ENCODE measurements at places on chromosomes 7 and 10. TPM values are rescaled to one million over a fixed set of nuclear protein-coding genes. Genes with fewer than 3 reads are reported as not detected.
A peak's percentile ranks its signal among the peaks of the same experiment; 100 is the strongest.

DNA sequence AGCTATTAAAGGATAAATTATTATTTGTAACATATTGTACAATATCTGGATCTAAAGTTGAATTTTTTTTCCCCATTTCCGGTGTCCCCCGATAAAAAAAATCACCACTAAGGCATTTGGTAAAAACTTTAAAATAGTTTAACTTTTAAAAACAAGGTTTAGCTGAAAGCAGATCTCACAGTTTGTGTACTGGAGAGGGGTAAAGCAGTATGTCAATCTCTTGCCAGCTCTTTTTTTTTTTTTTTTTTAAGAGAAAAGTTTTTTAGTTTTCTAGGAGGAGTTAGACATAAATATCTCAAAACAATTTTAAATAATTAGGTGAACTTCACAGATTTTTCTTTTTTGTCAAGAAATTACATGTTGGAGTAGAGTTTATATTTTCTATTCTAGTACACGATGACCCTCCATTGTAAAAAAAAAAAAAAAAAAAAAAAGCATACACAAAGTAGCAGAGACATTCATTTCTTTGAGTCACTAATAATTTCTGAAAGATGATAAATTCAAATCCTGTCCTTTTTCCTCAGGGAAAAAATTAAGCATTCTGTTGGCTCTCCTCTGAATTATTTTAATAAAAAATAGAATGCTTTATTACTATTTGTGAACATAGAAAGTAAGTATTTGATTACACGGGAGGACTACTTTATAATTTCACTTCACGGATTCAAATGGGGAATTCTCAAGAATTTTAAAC, 1.9 kb upstream of the HBP1 start:
- no peak for DNase-seq

- peak; percentile 75 for DNase-seq
Measured at GRCh38 chr10:94320285-94320914, 42.3 kb downstream of the NOC3L start.

- no peak for DNase-seq
Measured at GRCh38 chr7:52209614-52210013, 825.8 kb upstream of the POM121L12 start.

GRCh38 chr7:79420464-79420863, 33.0 kb downstream of the MAGI2 start:
- DNase-seq, result no peak

DNA sequence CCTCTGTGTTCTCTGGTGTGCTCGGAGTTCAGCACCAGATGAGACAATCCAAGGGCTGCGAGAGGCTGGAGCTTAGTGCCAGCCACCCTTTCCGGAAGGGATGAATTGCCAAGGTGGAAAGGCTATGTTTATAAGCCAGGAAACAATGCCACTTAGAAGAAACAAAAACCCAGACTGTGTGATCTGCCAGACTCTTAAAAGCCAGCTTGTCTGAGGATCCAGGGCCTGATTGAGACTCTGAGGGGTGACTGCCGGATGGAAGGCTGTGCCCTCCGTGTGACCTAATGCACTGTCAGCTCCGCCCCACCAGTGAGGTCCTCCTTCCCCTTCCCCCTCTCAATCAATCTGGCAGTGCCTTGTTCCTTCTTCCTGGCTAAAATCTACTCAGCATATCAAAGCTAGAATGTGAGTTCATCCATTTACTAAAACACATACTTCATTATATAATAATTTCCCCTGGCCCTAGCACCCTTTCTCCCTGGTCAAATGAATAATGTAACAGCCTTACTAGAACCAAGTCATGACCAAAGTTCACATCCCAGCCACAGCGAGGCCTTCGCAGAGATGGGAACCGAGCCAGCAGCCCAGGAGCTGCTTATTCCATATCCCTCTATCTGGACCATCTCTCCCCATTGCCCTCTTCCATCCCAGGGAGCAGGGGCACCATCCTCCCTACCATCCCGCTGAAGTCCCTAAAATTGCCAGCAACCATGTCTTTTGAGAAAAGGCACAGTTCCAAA, 25.5 kb downstream of the FAM107B start:
- no peak for DNase-seq

DNA sequence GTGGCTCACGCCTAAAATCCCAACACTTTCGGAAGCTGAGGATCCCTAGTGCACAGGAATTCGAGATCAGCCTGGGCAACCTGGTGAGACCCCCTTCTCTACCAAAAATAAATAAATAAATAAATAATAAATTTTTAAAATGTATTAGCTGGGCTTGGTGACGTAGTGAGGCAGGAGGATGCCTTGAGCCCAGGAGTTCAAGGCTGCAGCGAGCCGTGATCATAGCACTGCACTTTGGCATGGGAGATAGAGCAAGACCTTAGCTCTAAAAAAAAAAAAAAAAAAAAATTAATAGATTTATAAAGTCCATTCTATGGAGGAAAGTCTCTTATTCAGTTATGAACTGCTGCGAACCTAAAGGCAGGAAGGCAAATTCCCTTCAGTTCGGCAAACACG, 1.1 kb upstream of the PTPN12 start:
- DNase-seq, result no peak

- no peak for DNase-seq
Measured at GRCh38 chr7:69272101-69272500, 326.2 kb upstream of the AUTS2 start.

DNA sequence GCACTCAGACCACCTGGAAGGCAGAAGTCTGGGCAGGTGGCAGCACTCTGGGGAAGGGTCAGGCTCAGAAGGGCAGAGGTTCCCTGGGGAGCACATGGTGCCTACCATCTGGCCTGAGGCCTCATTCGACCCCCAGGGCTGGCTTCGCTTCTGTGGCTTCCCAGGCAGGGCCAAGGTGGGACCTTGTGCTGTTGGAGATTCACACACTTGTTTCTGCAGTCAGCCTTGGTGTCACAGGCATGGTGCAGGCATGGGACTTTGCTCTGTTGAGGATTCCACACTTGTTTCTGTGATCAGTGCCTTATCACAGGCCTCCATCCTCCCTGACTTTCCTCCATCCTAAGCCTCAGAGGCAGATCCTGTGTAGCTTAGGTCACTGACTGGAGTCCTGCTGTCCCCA, 11.3 kb upstream of the FAM241B start:
- DNase-seq, result no peak

GRCh38 chr7:116041615-116042014, 11.1 kb upstream of the TFEC start:
- DNase-seq, result no peak

- DNase-seq, result no peak
Measured at GRCh38 chr7:46838463-46838862, 743.4 kb downstream of the TNS3 start.

DNA sequence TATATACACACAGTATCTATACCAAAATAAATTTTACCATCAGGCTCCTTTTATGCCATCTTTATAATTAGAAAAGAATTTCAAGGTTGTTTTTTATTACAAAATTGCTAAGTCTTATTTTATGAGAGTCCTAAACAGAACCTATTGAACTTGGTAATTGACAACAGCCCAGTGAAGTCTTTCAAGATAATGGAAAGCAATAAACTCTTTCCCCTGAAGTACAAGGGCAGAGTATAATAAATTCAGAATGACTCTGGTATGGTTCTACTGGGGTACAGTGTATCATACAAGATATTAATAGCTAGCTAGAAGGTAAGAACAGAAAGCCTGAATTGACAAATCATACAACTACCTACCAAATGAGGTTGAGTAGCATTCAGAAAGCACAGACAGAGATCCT, 26.2 kb upstream of the CUBN start:
- DNase-seq, result no peak

DNA sequence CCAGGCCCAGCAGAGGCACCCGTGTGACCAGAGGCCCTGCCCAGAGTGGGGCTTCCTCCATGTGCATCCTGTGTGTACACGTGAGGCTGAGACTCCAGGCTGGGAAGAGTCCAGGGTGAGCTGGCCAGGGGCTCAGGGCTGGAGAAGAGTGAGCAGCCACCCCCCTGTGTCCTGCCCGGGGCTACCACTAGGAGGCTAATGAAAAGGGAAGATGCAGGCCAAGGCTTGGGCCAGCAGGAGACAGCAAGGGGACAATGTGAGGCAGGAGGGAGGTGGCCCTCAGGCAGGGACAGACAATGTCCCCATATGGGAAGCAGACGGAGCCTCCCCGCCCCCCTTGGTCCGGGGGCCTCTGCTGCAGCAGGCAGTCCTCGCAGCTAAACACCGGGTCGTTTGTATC, 102.0 kb downstream of the HIF1AN start:
- DNase-seq, result no peak

DNA sequence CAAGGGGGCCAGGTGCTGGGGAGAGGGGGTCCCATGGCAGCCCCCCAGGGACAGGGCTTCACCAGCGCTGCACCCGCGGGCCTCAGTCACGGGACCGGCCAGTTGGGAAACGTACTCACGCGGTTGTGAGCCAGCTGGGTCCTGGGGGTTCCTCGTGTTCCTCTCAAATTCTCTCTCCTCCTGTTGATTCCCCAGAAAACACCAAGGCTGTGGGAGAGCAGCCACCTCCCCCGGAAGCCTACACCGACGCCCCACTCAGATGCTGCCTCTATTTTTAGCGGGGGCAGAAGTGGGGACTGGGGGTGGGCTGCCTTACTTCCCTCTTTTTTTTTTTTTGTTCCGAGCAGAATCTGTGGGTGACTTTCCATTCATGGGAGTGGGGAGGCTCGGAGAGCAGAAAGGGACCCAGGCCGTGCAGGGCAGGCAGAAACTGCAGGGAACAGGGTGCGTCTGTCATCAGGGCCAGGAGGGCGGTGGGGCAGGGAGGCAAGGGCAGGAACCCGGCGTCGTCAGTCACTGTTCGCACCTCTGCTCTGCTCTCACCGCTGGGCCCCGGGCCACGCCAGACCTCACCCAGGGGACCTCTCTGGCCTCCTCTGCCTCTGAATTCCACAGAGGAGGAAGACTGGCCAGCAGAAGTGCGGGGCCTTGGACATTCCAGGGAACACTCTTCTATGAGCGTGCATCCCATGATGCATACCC, 63.1 kb downstream of the CARD11 start:
- peak; percentile 45 for DNase-seq

DNA sequence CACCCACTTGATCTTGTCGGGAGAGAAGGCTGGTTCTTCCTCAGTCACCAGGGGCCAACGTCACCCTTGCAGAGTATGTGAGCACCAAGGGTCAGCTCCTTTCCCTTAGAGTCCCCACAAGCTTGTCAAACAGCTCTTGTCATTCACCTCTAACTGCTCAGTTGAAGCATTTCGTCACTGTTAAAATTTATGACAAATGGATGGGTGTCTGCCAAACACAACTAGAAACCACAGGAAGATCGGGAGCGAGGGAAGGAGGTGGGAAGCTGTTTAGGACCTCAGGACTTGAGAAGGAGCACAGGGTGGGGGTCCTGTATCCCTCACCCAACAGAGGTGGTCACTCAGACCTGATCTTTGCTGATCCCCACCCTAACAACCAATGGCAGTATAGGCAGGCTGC, 373.3 kb upstream of the IGFBP3 start:
- DNase-seq, result no peak

- no peak for DNase-seq
Measured at GRCh38 chr10:86658751-86659150, 4.4 kb downstream of the OPN4 start.

DNA sequence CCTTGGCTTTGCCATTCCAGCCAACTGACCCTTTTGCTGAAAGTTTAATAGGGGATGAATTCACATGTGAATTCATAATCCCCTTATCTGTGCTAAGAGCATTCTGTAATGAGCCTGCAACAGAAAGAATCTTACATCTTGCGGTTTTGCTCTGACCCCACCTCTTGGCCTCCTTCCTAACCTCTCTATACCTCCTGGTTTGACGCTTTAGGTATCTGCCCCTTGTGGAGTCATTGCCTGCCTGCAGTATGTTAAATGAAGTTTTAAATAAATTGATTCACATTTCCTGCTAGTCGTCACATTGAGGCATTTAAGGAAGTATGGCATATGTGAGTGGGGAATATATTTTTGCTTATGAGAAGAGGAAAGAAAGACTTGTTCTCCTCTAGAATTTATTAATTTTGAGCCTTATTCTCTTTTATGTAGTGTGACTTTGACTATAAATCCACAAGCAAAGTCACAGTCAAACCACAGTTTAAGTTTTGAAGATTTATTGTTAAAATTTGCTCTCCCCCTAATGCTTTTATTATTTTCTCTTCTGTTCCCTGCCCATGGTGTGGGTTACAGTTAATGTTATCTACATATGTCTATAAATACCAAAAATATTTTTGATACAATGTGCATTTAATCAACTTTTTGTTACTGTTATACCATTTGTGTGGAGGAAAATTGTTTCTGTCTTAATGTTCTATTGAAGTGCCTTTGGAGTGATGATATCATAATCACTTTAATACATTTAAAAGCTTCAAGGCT, 60.9 kb downstream of the LRMDA start:
- no peak for DNase-seq

DNA sequence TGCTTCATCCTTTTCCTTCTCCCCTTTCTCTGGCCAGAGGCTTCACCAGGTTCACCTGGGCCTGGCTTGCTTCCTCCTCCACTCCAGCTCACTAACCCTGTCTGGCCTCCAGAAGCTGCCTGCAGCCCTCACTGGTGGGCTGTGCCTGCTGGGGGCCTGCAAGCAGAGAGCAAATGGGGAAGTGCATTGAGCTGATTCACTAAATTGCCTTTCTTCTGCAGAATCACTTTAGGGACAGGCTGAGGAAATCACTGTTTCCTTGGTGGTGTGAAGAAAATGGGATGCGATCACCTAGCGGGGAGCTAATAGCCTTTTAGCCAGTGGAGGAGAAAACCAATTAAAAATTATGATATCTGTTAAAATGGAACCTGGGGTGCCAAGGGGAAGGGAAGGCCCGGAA, 3.0 kb downstream of the RET start:
- DNase-seq, result no peak

DNA sequence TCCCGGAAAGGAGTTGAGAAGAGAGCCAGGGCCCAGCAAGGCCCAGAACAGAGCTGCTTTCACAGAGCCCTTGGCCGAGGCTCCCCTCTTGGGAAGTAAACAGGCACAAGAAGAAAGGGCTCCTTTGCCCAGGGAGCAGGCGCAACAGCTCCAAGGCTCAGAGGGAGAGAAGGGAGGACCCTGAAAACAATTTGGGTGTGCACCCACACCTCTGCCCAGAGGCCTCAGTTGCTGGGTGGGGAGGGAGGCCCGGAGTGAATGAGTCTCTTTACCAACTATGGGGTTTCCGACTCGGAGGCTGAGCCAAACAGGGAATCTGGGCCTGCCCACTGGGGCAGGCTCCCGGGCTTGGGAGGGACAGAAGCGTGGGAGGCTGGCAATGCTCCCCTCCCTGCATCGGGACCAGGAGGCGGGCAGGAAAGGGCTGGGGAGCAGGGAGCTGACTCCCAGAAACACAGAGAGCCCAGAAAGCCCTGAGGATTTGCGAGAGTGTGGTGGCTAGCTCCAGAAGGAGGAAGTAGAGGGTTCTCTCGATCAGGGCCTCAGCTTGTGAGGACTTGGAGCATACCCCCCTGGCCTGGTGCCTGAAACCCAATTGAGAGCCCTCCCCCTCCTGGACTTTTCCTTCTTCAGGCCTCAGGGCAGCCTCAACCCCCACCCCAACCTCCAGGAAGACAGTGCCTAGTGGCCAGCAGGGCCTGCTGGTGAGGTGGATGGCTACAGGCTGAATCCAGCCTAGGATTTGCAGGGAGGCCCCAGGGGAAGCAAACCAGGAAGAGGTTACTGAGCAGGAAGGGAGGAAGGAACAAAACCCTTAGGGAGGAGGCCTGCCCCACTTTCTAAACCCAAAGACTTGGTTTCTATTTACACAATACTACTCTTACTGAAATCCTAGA, 6.2 kb downstream of the C10orf105 start:
- peak; percentile 50 for DNase-seq

SPDYE8 gene
- not detected for total RNA-seq

CCL24 gene
- total RNA-seq, result not detected

ABCB1 gene
- 4.8 TPM for total RNA-seq

C10orf53 gene
- not detected for total RNA-seq

VWA2 gene
- not detected for total RNA-seq

SPDYE16 gene
- total RNA-seq, result 0.18 TPM

PDZD7 gene
- total RNA-seq, result 0.47 TPM
